ENCODE measurements at places on chromosomes 12 and 14.

DNA sequence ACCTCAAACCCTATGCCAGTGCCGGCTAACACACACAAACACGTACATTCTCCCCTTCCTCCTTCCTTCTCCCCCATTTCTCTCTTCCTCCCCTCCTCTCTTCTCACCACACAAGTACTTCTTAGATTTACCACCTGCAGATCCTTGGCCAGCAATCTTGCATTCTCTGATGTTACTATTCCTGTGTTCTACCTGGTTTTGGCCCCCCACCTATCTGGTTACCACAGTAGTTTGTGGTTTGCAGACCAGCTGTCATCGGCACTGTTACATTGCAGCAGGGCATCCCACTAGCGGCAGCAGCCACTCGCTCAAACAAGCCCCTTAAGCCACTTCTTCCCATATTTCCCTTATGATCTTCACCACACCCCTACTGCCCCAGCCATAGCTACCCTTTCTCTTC, 3.9 kb downstream of the ABHD4 start:
- no peak for DNase-seq

- DNase-seq: no peak
These were observed 1.2 kb downstream of the SRGAP1 start for GRCh38 chr12:63845726-63846125.

GRCh38 chr14:49480053-49480760, 106.0 kb downstream of the RPS29 start:
- no peak for DNase-seq

- DNase-seq: no peak
These were observed 463.1 kb downstream of the RAD51B start for GRCh38 chr14:68282479-68283377.

DNA sequence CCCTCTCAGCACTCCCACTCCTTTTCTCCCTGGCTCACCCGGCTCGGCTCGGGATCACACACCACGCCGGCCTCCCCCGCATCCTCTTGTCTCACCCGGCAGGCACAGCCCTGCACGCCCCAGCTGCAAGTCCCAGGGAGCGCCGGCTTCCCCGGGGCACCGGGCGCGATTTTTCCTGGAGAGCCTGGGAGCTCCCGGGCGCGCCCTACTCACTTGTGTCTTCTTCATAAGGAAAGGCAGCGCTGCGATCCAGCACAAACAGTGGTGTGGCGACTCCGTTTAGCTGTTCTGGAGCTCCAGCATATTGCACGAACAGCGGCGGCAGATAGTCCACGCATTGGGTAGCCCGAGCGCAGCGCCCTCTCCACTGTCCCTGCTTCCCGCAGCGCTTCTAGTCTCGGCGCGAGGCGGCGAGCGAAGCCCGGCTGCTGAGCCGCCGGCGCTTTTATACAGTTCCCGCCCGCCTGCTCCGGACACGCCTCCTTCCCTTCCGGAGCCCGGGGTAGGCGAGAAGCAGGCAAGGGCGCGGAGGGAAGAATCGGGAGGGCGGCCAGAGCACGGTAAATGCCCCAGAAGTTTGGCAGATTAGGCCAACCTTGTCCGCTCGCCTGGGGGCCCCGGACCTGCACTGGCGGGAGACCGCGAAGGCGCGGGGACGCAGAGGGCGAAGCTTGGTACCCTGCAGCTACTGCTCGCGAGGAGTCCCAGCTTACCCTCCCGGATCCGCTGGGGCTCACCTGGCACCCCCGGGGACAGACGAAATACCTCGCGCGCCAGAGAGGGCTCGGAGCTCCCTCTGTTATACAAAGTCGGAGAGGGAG, at the start of gene KITLG:
KITLG (minus strand) TSS at position 421 of the 821 bp plus-strand sequence; CDS start at position 228, 193 bp downstream.
- no peak for DNase-seq

DNA sequence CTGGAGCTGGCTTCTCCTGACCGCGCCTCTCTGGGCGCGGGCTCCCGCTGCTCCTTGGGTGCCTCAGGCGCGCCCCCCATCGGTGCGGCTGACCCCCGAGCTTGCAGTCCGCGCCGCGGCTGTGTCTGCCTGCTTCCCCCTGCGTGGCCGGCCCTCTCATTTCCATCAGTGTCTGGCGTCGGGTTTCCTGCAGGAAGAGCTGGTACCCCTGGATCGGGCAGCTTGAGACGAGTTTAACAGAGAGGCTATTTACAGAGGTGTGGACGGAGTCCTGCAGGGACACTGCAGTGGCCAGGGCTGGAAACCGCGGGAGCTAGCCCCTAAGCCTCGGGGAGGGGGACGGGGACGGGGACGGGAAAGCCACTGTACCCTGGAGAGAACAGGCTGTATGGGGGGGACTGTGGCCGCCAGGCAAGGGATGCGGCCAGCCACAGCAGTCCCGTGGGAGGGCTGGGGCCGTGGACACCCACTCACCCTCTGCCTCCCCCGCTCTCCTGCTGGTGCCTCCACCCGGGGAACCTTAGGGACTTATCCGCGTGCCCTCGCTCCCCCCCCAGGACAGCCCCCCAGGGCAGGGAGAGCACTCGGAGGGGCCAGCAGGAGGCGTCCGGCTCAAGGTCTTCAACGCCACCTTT, 3.7 kb upstream of the CACNA2D4 start:
- no peak for DNase-seq

GRCh38 chr14:78440356-78440894, 270.3 kb downstream of the NRXN3 start:
- no peak for DNase-seq

GRCh38 chr14:41860586-41860985, 253.9 kb downstream of the LRFN5 start:
- DNase-seq: no peak

- no peak for DNase-seq
These were observed 188.1 kb downstream of the SNAPC1 start for GRCh38 chr14:61950340-61950739.

GRCh38 chr12:65313719-65314317, 35.3 kb downstream of the MSRB3 start:
- DNase-seq: no peak

GRCh38 chr12:105036937-105037649, 47.2 kb downstream of the ALDH1L2 start:
- DNase-seq: no peak

Data from GM18507 (cell line).